CD4-positive, alpha-beta T cell treated with Interferon gamma for 1 hour (primary cell): ENCODE measurements at places on chromosomes 12 and 14.

DNA sequence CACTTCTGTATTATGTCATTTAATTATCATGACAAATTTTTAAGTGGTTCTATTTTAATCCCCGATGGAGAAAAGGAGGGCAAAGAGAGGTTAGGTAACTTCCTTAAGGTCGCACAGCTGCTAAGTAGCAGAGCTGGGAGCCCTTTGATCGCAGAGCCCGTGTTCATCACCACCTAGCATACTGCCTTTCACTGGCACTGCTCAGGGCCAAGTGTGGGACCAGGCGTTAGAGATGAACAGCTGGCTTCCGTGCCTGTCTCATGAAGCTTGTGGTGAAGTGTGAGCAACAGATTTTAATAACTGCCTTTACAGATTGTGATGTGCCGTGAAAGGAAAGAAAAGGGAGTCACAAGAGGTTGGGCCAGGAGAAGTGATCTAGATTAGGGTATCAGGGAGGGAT, 273.6 kb downstream of the AKAP6 start:
- no peak for DNase-seq

GRCh38 chr14:72863216-72864006, 30.5 kb downstream of the DPF3 start:
- DNase-seq, result no peak

- no peak for DNase-seq
These were observed 85.7 kb downstream of the DUSP16 start for GRCh38 chr12:12476857-12477531.

DNA sequence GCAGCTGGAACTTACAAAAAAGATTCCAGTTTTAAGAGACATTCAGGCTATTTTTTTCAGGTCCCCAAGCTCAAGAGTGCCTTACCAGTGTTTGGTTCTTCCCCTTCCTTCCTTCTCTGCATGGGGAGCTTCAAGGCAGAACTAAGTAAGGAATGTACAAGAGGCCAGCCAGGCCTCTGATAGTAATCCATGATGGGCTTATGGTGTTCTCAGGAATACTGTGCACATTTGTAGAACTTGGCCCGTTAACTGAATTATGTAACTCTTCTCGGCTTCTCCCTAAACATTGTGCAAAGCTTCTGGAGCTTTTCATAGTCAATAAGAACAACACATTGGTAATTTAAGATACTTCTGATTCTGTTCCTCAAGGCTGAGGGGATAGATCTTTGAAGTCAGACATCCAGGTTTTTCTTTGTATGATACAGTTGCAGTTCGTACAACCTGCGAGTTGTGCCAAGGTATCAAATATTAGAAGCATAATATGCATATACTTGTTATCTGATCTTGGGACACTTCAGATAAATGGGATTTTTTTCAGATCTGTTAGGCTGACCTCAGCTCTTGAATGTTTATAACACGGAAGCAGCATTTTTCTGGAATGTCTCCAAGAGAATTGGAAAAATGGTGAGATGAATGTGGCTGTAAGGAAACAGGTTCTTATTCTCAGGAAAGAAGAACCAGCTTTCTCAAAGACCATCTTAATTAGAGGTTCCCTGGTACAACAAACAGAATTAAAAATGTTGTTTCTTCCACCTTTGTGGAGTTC, 148.6 kb downstream of the ANO4 start:
- DNase-seq, result no peak

DNA sequence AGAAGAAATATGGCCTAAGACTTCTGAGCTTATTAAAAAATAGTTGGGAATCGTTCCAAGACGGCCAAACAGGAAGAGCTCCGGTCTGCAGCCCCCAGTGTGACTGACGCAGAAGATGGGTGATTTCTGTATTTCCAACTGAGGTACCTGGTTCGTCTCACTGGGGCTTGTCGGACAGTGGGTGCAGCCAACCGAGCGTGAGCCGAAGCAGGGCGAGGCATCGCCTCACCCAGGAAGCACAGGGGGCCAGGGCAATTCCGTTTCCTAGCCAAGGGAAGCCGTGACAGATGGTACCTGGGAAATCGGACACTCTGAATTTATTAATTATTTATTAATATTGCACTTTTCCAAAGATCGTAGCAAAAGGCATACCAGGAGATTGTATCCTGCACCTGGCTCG, 857.8 kb downstream of the C12orf50 start:
- no peak for DNase-seq

GRCh38 chr12:126903027-126903876, 1363.7 kb upstream of the TMEM132C start:
- DNase-seq, result no peak

DNA sequence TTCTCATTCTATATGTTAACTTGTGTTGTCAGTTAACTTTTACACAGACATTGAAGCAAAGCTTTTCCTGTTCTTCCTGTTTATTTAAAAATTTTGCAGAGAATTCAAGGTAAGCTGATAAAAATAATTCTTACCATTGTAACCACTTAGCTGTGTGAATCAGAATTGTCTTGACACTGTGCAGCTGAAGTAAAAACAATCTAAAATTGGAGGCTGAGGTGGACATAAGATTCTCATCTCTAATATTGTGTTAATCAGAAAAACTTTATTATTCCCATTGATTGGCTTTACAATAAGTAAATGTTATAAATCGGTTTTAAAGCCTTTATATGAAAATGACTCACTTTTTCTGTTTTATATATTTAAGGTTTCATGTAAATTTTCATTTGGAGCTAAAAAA, 240.3 kb upstream of the PLEKHG7 start:
- no peak for DNase-seq

DNA sequence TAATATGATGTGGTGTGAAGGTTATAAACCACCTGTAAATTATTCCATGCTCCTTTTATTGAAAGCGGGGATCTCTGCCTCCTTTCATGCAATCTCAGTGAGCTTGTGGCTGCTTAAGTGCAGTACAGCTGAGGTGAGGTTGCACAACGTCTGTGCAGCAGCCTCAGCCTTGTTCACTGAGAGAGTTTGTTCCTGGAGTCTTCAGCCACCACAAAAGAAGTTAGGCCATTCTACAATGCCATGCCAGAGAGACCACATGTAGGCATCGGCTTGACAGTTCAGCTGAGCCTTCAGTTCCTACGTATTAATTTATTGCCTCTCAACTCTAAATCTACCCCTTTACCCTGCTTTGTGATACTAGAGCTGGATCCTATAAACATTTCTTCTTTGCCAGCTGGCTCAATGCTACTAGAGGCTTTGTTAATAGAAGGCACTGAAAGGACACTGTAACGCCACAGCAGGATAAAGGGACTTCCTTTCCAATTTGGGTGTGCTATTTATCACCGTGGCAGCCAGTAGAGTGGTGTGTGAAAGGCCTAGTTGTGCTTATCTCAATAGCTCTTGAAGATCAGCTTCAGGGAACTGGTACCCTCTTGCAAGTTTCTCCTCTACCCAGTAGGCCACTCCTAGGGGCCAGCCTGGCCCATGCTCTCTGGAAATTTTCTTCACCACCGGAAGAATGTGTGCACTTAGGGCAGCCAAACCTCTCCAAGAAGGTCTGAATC, 337.7 kb downstream of the IPO8 start:
- DNase-seq, result no peak

DNA sequence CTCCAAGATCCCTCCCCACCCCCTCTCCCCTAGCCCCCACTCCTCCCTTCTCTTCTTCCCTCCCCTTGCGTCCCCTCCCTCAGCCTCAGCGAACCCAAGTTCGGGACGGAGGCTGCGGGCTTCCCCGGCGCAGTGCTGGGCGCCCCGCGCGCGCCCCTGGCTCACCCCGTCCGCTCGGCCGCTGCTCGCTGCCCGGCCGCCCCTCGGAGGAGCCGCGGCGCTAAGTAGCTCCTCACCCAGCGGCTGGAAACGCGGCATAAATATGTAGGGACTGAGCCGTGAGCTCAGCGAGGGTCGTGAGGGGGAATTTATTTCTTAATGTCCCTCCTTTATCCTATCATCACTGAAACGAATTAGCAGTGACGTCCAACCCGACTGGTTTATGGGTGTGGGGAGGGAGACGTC, at the start of gene NOS1:
Gene NOS1 (minus strand): TSS at position 280 of the 405 bp plus-strand sequence. CDS start 30,557 bp downstream, outside the sequence.
- no peak for DNase-seq

GRCh38 chr12:70645494-70646317, 8.5 kb upstream of the PTPRB start:
- peak; percentile 3 for DNase-seq

GRCh38 chr12:119836781-119837180, 40.3 kb downstream of the CIT start:
- no peak for DNase-seq

GRCh38 chr12:6471989-6472360, 1.5 kb upstream of the VAMP1 start:
- no peak for DNase-seq

DNA sequence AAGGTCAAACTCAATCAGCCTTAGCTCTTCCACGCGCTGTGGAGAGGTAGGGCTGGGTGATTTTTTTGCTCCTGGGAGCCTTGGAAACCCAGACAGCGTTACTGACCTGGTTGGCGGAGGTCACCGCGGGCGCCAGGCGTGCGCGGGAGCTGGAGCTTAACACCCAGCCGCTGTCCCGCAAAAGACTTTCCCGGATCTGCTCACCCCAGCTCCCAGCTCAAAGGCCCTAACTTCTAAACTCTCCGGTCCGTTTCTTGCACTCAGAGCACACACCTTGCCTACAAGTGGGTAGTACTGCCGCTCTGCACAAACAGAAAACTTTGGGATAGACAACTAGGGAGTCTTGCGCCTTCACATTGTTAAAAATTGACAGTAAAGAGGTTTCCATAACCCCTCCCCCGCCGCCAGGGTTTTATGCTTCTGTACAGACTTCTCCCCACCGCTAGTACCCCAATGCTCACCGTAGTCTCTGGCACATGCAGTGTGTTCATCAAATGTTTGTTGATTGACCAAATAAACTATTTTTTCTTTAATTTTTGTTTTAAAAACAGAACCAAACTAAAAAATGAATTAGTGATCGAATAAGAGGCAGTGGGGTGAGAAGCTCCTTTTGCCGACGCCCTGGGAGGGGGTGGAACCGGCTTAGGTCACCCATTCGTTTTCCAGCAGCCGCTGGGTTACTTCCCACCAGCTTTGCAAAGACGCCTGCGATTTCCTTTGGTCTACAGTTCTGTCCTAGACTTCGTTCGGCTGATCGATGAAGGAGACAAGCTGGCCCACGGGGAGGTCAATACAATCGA, 12.7 kb upstream of the TBX3 start:
- DNase-seq, result no peak

GRCh38 chr12:26109343-26109881, 15.4 kb downstream of the BHLHE41 start:
- DNase-seq, result no peak
